ENCODE measurements at places on chromosomes 16 and 17. TPM values are rescaled to one million over a fixed set of nuclear protein-coding genes. Genes with fewer than 3 reads are reported as not detected.

Gene ABCA8
- total RNA-seq = 0.76 TPM

DNA sequence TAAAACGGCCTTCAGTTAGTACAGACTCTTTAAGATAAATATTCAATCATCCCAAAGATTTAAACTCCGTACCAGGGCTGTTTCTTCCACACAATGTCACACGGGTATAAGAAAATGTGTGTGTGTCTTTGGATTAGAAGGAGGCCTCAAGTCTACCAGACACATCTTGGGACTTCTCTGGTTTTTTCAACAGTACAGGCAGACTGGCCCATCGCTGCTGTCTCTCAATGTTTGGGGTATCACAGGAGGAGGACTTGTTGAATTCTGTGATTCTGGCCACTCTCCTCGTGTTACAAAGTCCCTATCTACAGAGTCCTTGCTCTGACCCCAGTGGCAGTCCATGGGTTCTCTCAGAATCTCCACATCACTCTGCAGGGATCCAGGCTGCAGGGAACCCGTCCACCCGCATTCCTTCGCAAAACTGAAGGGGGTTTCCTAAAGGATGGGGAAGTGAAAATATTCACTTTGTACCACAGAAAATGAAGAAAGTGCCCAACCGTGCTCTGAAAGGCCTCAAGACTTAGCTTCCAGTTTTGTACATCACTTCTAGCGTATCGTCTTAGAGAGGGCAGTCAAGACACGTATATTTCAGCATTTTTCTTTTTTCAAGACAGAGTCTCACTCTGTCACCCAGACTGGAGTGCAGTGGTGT is 373.2 kb downstream of the NPIPA8 start:
- DNase-seq = no peak

DNA sequence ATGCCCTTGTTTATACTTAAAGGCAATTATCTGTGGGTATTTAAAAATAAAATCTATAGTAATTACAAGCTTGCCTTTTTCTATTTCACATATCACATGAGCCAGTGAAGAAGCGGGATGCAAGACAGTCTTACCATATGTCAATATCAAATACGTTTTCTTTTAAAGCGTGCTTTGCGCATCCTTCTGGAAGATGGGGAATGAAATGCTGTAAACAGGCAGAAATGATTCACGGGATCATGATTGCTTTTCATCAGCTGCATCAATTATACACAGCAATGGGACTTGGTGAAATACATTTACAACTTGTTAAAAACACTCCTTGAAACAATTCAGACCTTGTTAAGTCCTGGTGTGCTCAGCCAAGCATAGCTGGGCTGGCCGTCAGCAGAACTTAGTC is 72.5 kb downstream of the WSCD1 start:
- DNase-seq = no peak

DNA sequence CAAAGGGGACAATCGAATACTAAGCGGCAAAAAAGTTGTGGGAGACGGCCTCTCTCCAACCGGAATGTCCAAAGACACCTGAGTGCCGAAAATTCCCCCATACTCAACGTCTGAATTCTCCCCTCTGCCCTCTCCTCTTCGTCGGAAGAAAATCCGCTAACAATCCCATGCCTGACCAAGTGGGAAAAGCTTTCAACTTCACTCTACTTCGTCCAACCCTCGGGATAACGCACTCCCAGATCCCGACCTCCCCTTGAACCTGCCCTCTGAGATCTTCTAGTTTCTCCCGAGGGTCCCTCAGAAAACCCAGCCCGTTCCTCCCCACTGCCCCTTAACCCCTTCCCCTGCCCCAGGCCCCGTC is 961 bp downstream of the AMFR start:
- DNase-seq = no peak

DNA sequence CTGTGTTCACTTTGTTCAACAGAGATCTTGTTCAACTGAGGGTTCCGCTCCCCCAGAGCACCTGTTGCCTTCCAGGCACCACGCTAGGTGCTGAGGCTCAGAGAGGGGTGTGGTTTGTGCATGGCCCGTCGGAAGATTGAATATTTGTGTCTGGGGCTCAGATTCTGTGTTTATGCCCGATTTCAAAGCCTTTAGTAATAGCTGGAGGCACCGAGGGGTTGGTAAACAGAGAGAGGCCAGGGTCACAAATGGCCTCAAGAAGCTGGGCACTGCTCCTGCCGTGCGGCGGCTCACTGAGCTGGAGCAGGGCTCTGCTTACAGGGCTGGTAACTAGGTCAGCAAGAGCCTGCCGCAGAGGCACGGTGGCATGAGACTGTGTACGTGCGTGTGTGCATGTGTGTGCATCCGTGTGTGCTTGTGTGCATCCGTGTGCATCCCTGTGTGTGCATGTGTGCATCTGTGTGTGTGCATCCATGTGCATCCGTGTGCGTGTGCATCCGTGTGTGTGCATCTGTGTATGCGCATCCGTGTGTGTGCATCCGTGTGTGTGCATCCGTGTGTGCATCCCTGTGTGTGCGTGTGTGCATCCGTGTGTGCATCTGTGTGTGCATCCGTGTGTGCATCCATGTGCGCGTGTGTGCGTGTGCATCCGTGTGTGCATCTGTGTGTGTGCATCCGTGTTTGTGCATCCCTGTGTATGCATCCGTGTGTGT is 5.4 kb downstream of the ITGAE start:
- no peak for DNase-seq

DNA sequence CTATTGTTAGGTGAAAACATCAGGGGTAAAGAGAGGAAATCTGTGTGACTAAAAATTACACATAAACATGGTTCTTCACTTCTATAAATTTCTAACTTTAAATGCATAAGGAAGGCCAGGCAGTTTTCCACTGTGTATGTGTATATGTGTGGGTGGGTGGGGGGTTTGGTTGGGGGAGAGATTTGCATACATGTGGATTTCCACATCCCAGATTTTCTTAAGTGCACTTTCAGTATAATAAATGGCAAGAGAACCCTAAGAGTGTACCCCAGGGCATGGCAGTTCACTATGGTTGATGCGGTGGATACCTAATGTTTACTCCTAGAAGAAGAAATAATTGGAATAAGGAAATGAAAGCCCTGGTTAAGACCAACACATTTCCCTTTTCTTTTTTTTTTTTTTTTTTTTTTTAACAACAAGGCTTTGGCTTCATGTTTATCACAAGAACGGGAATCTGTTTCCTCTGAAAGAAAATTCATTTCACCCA is 451.8 kb upstream of the CCL2 start:
- no peak for DNase-seq
